ENCODE measurements at places on chromosomes 5 and 9.

GRCh38 chr5:2783223-2783622 lies 31.7 kb upstream of the IRX2 start:
- DNase-seq, result no peak

DNA sequence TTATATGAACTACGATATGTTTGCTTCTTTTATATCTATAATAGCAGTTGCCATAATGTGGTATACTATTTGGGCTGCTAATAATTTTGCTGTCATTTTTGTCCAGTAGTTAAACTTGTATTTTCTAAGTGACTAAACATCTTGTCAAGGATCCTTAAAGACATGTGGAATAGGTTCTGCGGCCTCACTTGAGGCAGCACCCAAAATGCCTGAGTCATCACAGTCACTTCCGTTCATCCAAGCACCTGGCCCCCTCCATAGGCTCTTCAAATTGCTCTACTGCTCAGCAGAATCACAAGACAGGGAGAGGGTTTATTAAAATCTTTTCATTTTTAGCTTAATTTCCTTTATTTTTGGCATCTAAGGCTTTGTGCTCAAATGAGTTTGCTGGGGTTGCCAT lies 259.1 kb downstream of the AOPEP start:
- DNase-seq, result no peak

DNA sequence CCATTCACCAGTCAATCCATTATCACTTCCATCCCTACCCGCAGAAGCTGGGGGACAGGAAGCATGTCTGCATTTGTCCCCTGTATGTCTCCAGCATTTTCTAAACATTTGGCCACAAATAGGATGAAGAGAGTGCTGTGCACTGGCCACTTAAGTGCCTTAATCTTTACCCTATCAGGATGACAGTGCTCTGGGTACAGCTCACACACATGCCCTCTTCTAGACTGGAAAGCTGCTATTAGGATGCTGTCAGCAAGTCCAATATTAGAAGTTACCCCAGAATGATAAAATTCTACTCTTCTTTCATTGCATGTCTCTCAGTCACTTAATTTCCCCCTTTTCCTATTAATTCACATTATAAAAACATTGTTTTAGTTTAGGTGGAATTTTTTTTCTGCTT lies 168.4 kb downstream of the RASEF start:
- DNase-seq, result no peak

- DNase-seq, result no peak
Observed at GRCh38 chr9:94675008-94675881, 35.9 kb upstream of the FBP1 start.

DNA sequence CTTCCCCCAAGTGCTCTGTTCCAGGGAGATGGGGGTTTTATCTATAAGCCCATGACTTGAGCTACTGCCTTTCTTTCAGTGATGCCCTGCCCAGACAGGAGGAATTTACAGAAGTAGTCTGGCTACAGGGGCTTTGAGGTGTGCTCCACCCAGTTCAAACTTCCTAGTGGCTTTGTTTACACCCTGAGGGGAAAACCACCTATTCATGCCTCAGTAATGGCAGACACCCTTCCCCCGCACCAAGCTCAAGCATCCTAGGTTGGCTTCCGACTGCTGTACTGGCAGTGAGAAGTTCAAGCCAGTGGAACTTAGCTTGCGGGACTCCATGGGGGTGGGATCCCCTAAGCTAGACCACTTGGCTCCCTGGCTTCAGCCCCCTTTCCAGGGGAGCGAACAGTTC lies 154.6 kb downstream of the IZUMO3 start:
- DNase-seq, result no peak

DNA sequence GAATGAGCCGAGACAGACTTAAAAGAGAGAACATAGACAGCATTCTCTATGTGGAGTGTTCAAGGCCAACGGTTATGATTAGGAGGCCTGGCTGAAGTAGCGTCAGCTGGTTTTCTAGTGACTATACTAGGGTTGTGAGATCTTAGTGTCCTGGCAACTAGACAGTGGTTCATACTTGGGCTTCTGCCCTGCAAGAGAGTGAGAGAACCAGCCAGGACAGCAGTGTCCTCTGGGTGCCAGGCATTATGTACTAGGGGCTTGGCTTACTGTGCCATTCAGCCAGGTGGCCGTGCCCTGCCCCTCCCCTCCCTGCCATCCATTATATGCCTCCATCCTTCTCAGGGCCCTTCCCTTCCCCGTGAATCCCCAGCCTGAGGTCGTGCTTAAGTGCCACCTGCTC lies 56.8 kb downstream of the TRIO start:
- no peak for DNase-seq

DNA sequence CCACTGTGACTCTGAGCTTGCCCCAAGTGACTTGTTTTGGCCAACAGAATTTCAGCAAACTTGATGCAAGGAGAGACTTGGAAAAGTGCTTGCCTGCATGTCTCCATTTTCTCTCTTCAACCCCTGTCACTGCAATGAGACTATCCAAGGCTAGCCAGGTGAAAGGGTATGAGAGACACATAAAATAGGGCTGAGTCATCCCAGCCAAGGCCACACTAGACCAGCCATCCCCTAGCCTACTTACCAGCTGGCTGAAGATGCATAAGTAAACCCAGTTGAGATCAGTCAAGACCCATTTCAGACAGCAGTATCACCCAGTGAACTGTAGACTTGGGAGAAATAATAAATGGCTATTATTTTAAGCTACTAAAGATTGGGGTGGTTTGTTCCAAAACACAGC lies 52.9 kb upstream of the VLDLR start:
- no peak for DNase-seq
